ENCODE measurements at places on chromosomes 16 and 17.

GRCh38 chr17:30805944-30806456 is 18.5 kb downstream of the CRLF3 start:
- DNase-seq = no peak

DNA sequence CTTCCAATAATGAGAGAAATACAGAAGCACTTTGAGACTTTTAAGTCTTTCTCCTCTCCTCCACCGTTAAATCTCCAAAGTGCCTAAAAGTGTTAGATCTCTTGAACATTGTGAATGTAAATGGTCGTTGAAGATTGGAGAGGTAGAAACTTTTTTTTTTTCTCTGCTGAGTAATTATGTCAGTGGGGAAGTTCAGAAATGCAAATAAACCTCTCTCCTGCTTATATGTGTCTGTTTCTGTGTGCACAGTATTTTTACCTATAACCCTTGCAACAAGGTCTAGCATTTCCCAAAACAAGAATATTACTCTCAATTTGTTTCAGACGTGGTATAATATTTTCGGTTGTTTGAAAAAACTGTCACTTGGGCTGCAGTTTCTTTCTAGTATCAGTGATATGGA is 833.6 kb upstream of the CDH8 start:
- no peak for DNase-seq

DNA sequence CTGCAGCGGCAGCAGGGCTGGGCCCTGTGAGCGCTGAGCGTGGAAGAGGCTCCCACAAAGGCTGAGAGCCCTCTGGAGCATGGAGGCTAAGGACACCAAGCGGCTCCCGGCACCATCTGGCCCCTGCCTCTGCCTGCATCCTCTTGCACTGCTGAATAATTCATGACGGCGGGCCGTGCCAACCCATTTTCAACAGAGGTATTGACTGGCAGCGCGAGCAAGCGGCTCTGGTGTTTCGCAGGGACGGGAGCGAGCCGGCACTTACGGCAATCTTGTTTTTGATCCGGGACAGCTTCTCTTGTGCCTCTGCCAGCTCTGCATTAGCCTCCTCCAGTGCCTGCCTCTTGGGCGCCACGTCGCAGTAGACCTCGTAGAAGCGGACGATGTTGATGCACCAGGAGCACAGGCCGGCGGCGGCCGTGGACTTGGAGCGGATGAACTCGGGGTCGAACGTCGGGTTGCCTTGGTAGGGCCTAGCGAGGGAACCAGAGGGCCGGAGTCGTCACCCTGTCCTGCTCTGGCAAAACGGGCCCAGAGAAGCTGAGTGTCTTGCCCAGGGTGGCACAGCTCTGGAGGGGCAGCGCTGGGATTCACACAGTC is 80.4 kb downstream of the PGS1 start:
- DNase-seq = no peak

DNA sequence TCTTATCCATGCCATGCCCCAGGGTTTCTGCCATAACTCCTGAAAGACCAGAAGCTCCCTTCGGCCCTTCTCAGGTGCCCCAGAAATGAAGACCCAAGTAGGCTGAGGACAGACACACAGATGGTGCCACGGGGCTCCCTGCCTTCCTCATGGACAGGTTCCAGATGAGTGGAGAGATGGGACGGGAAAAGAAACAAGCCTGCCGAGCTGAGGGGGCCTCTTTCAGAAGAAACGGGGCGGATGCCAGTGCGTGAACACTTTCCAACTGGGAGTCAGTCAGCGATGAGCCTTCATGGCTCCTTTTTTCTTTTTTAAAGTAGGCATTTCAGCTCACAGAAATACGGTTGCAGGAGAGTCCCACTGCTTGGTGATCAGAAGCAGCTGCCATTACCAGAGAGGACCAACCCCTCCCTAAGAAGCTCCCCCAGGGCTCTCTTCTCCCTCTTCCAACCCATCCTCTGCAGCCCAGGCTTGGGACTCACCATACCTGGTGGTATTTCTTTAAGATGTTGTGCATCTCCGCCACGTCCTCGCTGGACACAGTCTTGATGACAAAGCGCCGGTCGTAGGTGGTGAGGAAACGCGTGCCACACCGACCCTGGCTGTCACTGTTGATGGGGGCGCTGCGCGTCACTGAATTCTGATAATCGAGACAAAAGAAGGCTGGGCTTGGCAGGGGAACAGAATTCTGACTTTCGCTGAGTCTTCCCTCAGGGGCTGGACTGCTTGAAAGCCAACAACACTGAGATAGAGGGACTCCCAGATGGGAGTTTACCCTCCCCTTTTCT is 19.2 kb downstream of the PIP4K2B start:
- DNase-seq = no peak

DNA sequence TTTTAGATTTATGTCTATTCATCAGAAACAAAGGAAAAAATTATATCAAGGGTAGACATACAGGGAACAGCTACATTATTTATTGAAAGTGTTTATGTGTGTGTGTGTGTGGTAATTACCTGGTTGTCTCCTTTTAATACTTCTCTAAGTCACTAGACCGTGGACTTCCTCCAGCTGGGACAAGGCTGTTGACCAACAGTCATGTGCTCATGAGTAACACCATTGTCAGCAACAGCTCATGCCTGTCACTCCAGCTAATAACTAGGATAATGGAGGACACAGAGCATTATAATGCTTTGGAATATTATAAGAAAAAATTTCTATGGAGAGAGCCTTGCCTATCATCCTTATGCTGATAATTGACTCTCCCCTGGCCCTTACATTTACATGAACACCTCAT is 125.3 kb upstream of the SALL1 start:
- no peak for DNase-seq

DNA sequence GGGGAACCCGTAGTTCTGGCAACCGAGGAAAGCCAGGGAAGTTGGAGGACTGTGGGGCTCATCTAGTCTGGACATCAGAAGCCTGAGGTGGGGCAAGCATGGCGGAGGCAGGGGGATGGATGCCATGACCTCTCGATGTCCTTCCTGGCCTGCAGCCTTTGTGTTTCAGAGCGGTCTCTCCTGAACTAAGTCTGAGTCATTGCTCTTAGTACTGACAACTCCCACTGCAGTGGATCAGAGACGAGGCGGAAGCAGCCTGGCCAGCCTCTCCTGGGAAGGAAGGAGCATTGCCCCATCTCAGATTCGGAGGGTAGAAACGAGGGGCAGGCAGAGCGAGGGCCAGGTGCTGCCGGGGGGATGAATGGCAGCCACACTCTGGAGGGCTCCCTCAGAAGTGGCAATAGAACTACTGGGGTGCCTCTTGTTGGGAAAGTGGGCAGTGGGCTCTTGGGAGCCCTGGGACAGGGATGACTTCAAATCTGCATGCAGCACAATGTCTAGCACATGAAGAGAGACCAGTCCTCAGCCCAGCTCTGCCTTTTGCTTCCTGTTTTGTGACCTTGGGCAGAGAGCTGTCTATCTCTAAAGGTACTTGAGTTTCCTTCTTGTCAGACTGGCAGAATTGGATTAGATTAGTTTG is 3.6 kb upstream of the STAC2 start:
- DNase-seq = no peak

DNA sequence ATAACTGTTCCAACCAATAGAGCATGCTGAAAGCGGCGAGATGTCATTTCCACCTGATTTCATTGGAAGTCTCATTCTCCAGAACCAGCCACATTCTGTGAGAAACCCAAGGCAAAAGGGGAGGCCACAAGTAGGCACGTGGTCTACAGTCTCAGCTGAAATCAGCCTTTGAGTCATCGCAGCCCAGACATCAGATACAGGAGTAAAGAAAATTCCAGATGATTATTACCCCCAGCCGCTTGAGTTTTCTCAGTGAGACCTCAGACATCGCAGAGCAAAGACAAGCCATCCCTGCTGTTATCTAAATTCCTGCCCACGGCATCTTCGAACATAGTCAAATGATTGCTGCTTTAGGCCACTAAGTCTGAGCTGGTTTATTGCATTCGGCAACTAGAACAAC is 23.1 kb downstream of the STAT3 start:
- DNase-seq = no peak

DNA sequence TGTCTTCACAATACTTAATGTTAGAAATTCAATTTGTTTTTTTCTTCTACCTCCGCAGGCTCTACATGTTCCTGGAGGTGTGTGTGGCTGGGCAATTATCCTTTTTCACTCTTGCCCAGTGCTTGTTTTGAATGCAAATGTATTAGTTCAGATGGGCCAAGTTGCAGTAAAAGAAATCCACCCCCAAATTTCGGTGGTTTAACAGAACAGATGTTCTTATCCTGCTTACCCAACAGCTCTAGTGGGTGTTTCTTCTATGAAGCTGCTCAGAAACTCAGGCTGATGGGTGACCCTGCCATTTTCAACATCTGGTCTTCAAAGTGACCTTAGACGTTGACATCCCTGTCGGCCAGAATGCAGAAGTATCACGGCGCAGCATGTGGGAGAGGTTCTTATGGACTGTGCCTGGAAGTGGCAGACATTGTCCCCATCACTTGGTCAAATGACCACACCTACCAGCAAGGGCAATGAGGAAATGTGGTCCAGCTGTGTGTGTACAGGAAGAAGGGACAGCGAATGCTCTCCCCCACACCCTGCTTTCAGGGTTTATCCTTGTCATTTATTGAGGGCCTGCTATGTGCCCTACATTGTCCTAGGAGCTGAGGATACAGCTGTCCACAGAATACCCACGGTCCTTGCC is 157.3 kb downstream of the CDH13 start:
- no peak for DNase-seq

GRCh38 chr17:8420041-8420934 is 15.4 kb upstream of the NDEL1 start:
- DNase-seq = no peak

DNA sequence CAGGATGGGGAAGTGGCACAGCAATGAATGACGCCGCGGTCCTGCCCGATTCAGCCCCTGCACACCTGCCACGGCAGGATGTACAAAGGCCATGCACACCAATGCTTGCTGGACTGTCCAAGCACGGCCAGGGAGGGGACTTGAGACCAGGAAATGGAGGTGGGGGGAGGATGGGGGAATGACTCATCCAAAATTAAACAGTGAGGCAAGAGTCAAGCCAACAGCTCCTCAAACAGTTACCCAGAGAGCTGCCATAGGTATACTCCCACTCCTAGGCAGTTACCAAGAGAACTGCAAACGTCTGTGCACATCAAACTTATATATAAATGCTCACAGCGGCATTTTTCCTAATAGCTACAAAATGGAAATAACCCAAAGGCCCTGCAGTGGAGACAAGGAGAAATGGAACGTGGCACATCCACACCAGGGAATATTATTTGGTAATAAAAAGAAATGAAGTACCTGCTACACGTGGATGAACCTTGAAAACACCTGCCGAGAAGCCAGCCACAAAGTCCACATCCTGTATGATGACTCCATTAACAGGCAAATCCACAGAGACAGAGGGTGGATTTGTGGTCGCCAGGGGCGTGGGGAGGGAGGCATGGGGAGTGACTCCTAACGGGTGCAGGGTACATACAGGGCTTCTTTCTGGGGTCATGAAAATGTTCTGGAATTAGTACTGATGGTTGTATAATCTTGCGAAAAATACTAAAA is 54.1 kb downstream of the VAC14 start:
- peak; percentile 86 for DNase-seq

- DNase-seq = no peak
Measured at GRCh38 chr16:13453938-13454553, 465.9 kb upstream of the ERCC4 start.

DNA sequence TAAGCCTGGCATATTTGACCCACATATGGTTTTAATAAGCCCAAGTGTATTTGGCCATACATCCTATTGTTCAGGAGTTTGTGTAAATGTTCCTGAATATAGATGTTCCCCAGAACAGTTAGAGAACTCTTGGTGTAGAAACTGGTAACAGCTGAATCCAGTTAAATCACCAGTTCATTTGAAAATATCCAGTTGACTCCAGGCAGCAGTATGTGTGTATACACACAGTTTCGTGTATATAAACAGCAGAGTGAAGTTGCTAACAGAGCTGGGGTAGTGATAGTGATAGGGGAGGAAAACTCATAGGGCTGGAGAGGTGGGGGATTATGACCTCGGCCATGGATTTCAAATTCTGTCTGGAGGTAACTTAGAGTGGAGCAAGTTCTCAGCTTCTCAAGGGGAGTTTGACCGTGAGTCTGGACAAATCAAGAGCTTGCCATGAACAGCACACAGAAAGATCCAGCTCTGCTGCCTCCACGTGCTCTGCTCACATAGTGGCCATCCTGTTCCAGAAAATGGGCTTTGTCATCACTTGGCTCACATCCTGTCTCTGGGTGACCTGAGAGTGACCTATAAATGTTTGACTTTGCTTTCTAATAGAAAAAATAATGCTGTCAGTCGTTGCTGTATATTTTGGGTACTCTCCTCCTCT is 30.6 kb upstream of the MMD start:
- DNase-seq = peak; percentile 80

DNA sequence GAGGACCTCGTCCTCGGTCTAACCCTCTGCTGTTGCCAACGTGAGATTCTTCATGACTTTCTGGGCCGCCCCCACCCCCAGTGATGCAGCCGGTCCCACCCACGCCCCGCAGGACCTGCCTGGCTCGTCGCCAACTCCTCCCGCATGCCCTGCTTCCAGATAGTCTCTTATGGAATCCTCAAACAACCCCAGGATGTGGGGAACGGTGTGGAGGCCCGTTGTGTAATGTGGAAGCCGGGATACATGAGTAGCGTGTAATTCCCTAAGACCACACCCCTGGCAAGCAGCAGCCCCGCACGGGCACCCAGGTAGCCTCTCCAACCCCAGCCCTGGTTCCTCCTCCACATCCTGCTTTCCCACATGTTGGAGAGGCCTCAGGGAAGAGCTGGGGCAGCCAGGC is 275.9 kb downstream of the C16orf95 start:
- no peak for DNase-seq

DNA sequence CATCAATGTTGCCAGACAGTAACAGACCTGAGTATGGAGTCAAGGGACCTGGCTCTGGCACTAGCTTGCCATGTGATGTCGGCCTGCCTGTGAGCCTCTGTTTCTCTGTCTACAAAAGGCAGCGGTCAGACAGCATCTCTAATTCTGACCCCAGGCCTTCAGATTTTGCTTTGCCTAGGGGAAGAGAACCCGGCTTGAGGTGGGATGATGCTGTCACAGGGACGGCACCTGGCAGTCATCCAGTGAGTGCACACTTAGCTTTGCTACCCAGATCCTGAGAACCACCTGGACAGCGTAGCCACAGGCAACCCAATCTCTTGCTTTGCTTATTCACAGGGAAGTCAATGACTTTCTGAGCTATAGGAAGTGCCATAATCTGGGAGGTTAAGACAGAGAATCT is 135.2 kb upstream of the SALL1 start:
- no peak for DNase-seq

DNA sequence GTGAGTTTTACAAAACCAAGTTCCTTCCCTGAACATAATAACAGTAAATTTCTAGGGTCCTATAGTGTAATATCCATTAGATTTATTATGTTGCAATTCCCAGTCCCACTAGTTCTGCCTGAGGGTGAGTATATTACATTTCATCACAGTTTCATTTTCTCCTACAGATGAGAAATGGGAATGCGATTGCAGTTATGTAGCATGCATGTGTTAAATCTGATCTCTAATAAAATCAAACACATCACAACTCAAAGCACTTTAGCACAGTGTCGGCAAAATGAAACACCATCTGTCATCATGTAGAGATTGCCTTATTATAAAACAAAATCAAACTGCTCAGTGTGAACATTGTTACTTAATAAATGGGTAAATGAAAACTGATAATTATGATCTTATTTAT is 180.5 kb upstream of the TOX3 start:
- DNase-seq = no peak
